Transverse colon (tissue), 4 donors: ENCODE measurements at places on chromosomes 1 and 21.

GRCh38 chr1:159999204-159999603 lies 32.6 kb downstream of the PIGM start:
- DNase-seq, result no peak

DNA sequence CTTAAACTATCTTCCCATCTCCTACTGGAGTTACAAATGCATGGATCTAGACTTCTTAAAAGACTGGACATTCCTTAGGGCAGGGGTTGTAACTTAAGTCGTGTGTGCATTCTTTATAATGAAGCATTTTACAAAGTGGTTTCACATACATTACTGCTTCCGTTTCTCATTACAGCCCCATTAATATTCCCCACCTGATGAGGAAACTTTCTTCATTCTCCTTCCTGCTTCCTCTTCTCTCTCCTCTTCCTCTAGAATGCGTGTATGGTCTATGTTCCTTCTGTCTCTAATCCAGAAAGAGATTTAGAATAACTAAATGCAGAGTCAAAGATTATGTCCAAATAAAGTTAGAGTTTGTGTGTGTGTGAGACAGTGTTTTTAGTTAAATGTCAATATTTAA lies 1.8 kb upstream of the CAP1 start:
- DNase-seq, result no peak

- peak; percentile 25 for DNase-seq
Measured at GRCh38 chr1:29121936-29122681, 1.6 kb downstream of the TMEM200B start.

DNA sequence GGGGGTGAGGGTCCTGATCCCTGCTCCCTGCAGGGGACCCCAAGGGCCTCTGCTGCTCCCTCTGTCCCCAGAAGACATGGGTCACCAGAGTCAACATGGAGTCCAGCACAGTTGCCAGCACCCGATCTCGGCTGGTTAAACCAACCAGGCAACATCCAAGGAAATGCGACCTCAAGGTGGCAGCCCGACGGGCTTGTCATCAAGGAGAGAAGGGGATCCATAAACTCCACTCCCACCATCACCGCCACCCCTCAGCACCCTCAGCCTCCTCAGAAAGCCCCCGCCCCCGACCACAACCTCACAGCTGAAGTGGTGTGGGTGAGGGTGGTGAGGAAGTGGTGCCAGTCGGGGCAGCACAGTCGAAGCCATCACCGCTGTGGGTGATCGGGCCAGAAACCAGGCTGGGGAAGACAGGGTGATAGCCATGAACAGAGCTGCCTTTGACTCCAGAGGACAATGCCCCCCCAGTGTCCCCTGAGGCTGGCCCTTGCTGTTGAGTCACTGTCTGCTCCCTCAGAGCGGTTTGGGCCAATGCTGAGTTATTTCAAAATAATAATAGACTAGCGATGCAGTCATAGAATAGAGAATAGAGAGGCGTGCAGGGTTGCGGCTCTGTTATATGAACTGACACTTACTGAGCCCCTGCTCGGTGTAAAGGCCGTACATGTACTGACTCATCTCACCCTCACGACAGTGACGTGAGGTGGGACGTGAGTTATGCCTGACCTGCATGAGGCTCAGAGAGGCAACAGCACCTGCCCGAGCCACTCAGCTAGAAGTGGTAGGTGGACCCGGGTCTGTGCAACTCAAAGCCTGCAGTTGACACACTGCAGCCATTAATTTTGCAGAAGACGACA lies 88.7 kb upstream of the IFFO2 start:
- no peak for DNase-seq

GRCh38 chr1:98405581-98406074 lies 255.9 kb upstream of the SNX7 start:
- no peak for DNase-seq

GRCh38 chr1:245294020-245294419 lies 139.2 kb downstream of the KIF26B start:
- DNase-seq, result no peak

GRCh38 chr1:223067914-223068313 lies 75.1 kb downstream of the TLR5 start:
- no peak for DNase-seq

DNA sequence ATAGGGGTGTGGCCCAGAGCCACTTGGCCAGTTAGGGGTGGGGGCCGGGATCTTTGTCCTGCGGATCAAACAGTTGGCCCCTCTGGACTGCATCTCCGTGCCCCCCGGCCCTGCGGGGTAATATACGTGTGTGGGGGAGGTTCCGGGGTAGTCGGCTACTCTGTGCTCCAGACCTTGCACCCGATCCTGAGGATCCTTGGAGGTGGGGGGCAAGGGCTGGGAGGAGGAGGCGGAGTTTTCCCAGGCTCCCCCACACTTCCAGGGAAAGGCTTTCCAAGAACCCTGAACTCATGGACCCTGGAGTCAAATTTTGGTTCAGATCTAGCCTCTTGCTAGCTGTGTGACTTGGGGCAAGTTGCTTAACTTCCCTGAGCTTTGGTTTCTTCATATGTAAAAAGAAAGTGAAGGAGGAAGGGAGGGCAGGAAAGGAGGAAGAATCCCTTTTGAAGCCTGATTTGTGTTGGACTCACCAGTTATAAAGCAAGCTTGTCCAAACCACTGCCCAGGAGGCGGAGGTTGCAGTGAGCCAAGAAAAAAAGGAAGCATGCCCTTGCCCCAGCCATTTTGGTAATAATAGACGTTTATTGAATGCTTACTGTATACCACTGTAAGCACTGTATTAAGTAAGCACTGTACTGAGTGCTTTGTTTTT lies 686 bp downstream of the MIIP start:
- no peak for DNase-seq
